ENCODE measurements at places on chromosomes 4 and X.

- no peak for DNase-seq
Observed at GRCh38 chrX:136310411-136310810, 9.6 kb downstream of the ADGRG4 start.

GRCh38 chrX:456146-456545, 69.4 kb upstream of the PPP2R3B start:
- no peak for DNase-seq

DNA sequence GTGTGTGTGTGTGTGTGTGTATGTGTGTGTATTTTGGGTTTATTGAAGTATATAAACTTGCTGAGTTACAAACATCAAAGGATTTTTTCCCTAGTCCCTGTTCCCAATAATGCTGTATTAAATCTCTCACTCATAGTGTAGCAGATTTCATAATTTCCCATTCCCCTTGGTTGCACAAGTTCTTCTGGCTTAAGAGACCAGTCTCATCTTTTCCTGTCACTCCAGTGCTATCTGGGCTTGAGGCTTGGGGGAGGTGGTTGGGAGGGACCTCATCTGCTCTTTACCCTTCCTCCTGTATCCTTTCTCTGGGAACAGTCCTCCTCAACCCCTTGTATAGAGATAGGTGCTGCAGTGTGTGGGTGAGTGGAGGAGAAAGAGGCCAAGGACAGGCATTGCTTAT, 285.4 kb upstream of the BOD1L1 start:
- DNase-seq = no peak

GRCh38 chr4:188139671-188140070, 430 bp downstream of the TRIML1 start:
- no peak for DNase-seq

DNA sequence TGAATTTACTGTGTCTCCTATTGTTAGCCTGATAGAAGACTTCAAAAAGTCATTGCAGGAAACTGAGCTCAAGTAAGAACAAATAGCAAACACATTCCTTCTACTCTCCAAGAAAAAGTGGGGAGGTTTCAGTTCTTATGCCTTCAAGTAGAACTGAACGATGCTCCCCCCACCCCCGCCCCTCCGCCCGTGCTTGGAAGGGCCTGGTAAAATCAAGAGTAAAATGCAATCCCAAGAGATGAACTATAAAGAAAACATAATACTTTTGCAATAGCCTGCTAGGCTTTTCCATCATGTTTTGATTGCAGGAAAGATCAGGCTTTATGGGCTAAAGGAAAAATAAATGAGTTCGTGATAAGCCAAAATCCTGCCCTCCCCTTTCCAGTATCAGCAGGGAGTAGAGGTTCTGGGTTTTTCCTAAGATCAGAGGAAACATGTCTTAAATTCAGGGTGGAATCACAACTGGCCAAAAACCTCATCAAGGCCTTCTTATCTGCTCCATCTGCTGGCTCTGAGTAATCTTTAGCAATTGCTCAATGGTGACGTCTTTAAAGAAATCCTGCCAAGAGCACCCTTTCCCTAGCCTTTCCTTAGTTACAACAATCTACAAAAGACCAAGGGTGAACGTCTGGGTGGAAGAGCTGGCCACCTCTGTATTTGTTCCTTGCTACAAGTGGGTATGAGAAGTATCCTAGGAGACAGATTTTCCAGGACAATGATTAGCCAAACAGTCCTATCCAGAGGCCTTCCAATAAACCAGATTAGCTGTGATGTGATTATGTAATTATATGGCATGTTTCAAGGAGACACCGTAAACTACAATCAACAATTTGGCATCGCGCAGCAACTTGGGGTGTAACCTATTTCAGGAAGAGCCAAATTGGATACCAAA, 66.3 kb upstream of the FAM9C start:
- no peak for DNase-seq

DNA sequence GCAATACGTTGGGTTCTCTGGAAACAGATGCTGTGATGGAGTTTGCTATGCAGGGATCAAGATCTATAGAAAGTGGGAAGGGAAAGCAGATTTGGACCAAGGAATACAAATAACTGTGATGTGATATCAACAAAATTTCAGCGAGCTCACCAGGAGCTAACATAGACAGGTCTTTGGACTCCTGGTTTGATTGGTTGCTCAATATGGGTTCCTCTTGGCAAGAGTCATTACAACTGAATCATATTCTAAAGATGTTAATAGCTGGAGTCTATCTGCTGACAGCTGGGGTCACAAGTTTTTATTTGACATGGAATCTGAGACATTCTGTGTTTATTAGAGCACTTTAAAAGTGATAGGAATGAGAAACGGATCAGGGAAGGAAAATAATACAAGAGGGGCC, 637.6 kb upstream of the GNPDA2 start:
- no peak for DNase-seq

DNA sequence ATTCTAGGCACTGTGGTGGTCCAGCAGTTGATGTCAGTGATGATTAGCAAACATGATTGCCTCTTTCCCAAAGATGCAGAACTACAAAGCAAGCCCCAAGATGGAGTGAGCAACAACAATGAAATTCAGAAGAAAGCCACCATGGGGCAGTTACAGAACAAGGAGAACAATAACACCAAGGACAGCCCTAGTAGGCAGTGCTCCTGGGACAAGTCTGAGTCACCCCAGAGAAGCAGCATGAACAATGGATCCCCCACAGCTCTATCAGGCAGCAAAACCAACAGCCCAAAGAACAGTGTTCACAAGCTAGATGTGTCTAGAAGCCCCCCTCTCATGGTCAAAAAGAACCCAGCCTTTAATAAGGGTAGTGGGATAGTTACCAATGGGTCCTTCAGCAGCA, 365.3 kb downstream of the MAPK10 start:
- no peak for DNase-seq

- no peak for DNase-seq
Observed at GRCh38 chr4:146308951-146309350, 94.6 kb downstream of the REELD1 start.

GRCh38 chrX:136162827-136163570, 15.7 kb downstream of the FHL1 start:
- peak; percentile 9 for DNase-seq

GRCh38 chr4:173731257-173731656, 201.2 kb upstream of the HAND2 start:
- no peak for DNase-seq

DNA sequence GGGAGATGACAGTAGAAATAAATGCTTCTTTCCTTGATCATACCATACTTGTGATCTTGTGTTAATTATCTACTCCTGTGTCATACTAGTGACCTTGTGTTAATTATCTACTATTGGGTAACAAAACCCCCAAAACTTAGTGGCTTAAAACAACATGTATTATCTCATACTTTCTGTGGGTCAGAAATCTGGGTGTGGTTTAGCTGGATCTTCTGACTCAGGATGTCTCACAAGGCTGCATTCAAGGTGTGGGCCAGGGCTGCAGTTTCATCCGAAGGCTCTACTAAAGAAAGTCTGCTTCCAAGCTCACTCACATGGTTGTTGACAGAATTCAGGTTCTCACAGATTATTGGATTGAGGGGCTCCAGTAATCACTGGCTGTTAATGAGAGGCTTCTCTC, 70.3 kb upstream of the NDP start:
- DNase-seq = no peak

DNA sequence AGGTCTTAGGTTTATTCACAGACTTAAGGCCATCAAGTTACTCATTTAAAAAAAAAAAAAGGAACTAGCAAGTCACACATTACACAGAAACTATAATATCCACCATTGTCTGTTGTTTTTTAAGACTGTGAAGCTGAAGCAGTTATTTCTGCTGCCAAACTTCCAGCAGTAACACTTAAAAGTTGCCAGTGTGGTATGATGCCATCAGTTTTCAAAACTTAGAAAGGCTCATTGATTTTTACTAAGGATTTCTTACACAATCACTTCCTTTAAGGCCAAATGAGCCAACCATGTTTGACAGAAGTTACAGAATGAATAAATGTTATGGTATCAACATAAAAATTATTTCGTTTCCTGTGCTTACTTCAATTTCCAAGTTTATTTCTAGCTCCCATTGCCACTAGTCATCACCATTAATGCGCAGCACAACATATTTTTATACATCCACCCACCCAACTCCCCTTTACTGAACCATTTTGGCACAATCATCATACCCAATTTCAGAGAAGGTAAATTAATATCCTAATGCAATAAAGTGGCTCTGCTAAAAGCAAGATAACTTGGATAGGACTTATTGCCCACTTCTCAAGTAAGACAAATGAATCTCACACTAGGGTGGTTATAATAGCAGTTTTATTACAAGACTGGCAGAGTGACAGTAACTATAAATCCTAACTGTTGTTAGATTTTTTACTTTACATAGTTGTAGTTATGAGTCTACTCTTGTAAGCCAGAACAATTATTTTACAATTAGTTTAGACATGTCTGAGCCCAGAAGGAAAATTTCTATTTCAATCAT, 13.1 kb downstream of the PDGFC start:
- no peak for DNase-seq

- DNase-seq = no peak
Observed at GRCh38 chrX:16836371-16836770, 33.8 kb downstream of the RBBP7 start.

- DNase-seq = no peak
Observed at GRCh38 chrX:6262959-6263358, 34.3 kb upstream of the NLGN4X start.

- DNase-seq = no peak
Observed at GRCh38 chr4:6361076-6361784, 91.6 kb downstream of the WFS1 start.

DNA sequence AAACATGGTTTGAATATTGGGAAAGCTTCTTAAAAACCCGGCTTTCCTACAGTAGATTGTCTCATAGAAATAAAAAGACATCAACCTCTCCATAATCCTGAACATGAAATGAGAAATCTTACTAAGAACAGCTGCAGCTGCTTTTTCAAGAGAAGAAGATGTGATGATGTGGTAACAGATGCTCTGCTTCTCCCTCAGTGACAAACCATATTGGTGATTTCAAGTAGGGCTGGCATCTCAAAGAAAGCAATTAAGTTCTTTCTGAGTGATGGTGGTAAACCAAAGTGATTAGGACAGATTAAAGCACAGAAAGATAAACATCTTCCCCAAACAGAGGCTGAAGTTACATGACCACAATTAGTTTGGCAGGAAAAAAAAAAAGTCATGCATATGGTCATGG, 1477.7 kb downstream of the RAPGEF2 start:
- no peak for DNase-seq

GRCh38 chr4:602559-602942, 22.8 kb upstream of the PDE6B start:
- peak; percentile 22 for DNase-seq

GRCh38 chr4:56971383-56971782, 6.0 kb downstream of the NOA1 start:
- no peak for DNase-seq

DNA sequence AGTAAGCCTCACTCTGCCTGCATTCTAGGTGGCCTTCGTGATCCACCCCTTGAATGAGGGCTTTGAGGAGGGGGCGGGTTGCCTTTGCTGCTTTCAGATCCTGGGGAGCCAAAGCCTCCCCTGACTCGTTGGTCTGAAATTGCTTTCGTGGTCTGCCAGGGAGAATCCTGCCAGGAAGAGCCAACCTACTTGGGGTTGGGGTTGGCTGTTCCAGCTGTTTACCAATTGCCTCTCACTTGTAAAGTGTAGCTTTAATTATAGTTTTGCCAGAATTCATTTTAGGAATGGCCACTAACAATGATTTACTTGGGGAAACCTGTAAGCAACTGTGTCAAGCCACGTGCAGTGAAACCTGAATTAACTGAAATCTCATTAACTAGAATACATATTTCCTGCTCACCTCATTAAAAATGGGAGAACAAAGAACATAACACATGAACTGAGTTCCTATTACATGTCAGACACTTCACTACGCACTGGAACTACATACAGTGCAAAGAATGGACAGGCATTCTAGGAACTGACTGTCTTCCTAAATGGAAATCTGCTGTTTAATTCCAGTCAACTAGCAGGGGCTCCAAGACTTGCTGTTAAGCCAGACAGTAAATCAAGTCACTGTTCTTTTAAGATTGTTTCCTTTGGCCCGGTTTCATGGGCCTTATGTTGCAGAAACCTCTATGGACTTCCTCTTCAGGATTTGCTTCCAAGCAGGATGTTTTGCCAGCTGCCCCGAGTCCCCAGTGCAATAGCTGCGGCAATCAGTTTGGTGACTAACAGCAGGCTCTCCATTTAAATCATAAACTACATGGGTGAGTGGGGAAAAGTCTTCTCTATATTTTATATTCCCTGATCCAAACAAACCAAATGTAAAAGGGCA, 16.4 kb upstream of the NKRF start:
- no peak for DNase-seq

DNA sequence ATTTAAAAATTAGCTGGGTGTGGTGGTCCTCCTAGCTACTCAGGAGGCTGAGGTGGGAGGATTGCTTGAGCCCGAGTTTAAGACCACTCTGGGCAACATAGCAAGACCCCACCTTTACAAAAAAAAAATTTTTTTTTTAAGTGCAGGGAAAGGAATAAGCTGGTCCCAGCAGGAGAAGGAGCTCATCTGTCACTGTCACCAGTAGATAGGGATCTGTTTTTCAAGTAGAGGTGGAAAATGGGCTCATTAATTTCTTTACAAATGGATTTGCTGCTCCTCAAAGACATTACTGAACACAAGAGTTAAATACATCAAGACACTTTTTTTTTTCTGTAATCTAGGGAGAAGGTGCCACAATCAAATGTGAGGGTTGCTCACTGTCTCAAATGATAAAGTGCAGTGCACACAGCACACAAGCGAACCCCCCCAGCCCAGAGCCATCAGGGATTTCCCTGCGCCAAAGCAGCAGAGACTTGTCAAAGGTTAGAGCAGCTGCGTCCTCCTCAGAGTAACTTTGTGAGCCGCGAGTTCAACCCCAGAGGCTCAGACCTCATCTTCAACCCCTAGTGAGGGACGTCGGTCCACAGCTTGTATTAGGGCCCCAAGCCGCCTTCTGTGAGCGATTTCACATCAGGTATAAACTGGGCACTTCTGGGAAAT, 14.3 kb upstream of the MTNR1A start:
- DNase-seq = no peak

GRCh38 chr4:158203436-158203835, 6.8 kb upstream of the TMEM144 start:
- DNase-seq = no peak

GRCh38 chr4:166816890-166817289, 417.4 kb downstream of the SPOCK3 start:
- no peak for DNase-seq

DNA sequence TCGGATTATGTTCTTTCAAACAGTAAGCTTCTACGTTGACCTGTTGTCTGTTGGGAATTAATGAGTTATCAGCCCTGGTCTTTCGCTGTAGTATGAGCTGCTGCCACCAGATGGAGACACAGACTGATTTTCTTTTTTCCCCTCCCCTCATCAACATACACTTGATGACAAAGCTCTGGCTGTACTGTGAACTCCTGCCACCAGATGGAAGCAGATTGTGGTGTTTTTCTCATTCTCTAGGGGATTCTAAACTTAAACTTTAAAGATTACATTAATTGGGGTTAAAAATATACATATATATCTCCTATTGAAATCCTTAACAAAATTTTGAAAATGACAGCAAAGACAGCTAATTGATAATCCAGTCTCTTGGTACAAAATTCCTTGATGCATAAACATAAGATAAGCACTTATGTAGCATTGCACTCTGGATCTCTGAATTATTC, 44.8 kb downstream of the SMS start:
- peak; percentile 60 for DNase-seq

- no peak for DNase-seq
Observed at GRCh38 chrX:476724-477075, 90.0 kb upstream of the PPP2R3B start.
